ENCODE measurements at places on chromosomes 2 and 18.

DNA sequence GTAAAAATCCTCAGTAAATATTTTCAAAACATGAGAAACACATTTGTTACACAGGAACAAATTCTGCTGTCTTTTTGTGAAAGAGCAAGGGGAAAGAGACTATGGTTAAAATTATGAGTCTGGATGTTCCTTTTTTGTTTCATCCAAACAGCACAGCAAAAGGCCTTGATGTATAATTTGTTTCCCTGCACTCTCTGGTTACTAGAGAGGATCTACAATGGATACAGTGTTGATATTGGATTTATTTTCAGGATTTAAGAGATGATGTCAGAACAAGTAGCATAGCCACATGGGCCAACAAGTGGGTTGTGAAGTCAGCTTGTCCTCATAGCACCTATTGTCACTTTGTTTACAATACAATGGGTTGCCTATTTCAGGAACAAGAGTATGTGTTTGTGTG, 11.3 kb upstream of the ERBB4 start:
- DNase-seq = no peak

DNA sequence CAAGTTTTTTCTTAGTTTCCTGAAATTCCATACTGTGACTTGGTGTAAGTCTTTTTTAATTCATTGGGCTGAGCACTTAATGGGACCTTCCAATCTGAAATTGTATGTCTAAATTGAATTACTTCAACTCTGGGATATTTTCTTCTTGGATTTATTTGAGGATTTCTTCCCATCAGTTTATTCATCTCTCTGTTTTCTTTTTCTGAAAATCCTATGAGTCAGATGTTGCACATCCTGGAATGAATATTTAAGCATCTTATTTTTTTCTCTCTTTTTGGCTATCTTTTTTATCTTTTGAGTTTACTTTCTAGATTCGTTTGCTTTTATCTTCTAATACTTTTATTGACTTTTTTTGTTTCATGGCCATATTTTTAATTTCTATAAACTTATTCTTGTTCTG, 55.4 kb upstream of the ACYP2 start:
- no peak for DNase-seq

DNA sequence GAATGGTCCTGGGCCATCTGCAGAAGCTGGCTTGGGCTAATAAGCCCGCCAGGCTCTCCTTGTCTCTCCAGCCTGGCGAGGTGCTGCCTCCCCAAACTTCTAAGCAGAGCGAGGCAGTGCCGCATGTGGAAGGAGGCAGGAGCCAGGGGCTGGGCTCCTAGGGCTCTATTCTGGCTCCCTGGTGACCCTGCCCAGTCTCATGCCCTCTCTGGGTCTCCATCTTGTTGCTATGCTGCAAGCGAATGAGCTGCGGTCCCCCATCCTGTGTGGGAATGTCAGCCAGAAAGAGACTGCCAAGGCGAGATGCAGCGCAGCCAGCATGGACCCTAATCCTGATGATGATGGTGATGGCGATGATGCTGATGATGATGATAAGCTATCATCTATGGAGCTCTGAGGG, 48.7 kb downstream of the TNS1 start:
- DNase-seq = no peak

DNA sequence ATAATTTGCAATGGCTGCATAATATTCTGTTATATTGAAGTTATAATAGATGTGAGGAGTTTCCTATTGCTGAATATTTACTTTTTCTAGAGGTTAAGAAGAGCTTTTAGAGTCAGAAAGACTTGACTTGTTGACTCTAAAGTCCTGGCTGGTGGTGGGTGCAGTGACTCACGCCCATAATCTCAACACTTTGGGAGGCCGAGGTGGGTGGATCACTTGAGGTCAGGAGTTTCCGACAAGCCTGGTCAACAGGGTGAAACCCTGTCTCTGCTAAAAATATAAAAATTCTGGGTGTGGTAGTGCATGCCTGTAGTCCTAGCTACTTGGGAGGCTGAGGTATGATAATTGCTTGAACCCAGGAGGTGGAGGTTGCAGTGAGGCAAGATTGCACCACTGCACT, 33.9 kb upstream of the ATIC start:
- no peak for DNase-seq

DNA sequence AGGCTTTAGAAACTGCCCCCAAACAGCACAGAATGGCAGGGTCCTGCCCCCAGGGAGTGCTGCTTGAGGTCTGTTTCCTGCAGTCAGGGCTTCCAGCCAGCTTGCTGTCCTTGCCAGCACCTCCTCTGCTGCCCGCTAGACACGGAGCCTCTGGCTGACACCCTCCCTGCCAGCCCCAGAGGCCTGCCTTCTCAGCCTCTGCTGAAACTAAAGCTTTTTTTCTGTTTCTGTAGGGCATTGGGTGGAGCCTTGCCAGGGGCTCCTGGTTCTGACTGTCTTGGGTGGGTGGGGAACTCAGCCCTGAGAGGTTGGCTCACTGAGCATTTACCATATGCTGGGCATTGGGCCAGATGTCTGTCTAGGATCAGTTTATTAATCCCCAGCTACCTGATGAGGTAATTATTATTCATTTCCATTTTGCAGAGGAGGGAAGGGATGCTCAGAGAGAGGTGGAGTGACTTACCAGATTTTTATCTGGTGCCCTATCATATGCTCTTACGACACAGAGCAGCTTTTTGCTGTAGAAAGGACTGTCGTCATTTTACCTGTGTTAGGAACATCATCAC, 35.4 kb downstream of the INPP4A start:
- no peak for DNase-seq

GRCh38 chr2:226526716-226527115, 272.9 kb downstream of the IRS1 start:
- no peak for DNase-seq

DNA sequence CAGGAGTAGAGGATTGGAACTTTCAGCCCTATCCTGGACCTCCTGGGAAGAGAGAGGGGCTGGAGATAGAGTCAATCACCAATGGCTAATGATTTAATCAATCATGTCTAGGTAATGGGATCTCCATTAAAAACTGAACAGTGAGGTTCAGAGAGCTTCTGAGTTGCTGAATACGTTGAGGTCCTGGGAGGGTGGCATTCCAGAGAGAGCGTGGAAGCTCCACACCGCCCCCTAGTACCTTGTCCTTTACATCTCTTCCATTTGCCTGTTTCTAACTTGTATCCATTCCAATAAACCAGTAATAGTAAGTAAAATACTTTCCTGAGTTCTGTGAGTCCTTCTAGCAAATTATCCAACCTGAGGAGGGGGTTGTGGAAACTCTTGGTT, 101.7 kb downstream of the B3GNT2 start:
- DNase-seq = no peak

DNA sequence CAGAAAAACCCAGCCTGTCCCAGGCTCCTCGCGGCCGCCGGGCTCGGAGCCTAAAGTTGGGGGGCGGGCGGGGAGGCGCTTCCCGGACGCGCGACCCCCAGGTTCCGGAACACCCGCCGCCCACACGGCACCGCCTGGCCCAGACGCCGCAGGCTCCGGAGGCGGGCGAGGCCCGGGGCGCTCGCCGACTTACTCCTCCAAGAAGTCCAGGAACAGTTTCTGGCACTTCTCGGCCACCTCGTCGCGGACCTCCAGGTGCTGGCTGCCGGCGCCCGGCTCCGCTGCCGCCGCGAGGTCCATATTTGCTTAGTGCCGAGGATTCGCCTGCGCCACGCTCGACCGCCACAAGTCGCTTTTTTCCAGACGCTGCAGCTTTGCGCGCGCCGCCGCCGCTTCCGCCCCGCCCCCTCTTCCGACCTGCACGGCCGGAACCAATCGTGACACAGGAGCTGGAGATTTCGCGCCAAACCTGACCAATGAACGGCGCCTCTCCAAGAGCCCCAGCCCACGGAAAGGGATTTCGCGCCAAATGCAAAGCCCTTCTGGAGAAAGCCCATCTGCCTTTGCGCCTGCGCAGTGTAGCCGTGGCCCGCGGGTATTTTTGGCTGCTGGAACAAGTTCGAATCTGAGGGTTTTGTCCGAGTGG, at the start of gene MCM6:
TSS of gene MCM6 (minus strand) at position 378 of the 646 bp plus-strand sequence. CDS start at position 300, 78 bp downstream.
- DNase-seq = peak; percentile 87

- DNase-seq = no peak
Observed at GRCh38 chr2:30666266-30666874, 140.9 kb downstream of the CAPN13 start.

DNA sequence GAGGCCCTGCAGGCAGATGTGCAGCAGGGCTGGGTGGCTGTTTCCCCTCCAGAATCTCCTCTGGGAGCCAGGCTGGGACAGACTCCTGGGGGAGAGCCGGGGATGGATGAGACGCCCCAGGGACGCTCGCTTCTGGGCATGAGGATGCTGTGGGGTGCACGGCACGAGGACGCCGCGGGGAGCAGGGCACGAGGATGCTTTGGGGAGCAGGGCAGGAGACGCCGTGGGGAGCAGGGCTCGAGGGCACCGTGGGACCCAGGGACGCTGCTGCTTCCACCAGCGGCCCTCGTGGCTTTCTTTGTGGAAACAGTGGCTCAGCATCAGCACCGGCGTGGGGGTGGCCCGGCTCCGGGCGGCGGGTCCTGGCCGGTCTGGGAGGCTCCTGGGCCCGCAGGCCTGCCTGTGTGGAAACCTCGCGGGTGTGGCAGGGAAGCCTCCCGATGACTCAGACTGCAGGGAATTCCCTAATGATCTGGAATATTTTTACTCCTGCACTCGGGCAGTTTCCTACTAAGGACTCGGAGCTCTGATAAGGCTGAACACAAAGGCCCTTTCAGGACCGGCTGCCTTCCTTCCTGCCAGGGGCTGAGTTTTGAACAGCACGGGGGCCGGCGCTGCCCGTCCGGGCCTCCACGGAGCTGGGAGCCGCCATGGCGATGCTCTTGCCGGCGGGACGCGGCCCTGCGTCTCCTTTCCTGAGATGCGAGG, 62.6 kb downstream of the NFATC1 start:
- no peak for DNase-seq

DNA sequence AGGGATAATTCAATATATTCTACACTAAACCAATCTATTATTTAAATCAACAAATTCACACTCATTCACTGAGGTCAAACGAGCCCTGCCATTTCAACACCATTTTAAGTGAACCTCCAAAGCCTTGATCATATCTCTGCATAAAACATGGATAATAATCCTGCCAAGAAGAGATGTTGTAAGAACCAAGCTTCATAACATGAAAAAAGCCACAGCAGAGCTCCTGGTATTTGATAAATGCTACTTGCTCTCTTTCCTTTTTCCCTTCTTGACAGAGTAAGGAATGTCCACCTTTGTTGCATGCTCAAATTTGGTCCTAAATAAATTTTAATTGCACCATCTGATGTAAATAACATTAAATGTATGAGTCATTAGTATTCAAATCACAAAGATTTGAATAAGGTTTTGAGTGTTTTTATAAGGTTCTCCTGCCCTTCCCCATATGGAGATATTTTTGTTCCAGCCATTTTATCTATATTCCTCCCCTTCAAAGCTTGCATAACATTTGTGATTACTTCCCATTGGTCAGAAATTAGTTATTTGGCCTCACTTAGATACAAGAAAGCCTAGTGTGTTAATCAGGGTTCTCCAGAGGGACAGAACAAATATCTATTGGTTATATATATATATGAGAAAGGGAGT, 318.8 kb downstream of the RND3 start:
- DNase-seq = no peak

- DNase-seq = no peak
Observed at GRCh38 chr2:2145817-2146216, 185.3 kb downstream of the MYT1L start.

- no peak for DNase-seq
Observed at GRCh38 chr2:74439373-74439772, 2.4 kb downstream of the RTKN start.

DNA sequence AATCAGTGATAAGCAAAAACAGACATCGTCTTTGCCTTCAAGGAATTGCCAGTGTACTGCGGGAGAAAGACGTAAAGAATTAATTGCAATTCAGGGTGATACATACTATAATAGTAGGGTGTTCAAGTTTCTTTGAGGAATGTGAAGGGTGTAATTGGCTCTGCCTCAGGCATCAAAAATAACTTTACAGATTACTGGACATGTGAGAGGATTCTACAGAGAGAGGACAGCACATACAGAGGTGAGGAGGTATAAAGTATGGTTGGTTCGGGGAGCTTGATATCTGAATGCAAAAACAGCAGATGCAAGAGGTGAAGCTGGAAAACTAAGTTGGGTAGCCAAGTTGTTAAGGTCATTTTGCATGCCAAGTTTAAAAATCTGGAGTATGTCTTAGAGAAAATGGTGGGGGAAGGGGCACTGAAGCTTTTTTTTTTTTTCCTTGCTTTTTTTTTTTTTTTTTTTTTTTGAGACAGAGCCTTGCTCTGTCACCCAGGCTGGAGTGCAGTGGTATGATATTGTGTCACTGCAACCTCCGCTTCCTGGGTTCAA, 227.5 kb upstream of the FOSL2 start:
- DNase-seq = no peak

- no peak for DNase-seq
Observed at GRCh38 chr2:157784169-157784822, 91.8 kb downstream of the ACVR1 start.

GRCh38 chr2:18559531-18560030, 872 bp downstream of the RDH14 start:
- no peak for DNase-seq

DNA sequence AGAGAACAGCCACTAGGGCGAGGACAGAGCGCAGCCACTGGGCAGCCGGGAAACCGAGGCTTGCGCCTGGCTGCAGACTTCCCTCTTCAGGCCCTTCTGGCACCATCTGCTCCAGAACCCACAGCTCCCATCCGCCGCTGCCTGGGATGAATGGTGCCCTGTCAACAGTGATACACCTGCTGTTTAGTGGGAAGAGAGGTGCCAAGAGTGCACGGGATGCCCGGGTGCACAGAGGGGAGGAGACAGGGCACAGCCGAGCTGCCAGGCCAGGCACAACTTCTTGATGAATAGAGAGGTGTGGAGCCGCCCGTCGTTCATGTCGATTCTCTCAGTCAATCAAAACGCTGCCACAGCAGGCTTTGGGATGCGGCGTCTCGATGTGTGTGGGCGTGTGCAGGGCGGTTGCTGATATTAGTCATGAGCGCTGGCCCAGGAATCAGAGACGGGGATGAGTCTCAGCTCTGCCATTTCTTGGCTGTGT, 39.5 kb downstream of the RRM2 start:
- no peak for DNase-seq

- DNase-seq = no peak
Observed at GRCh38 chr2:154452471-154452870, 246.0 kb upstream of the KCNJ3 start.
